ENCODE measurements at places on chromosomes 6 and 20.

GRCh38 chr6:135858931-135859330 is 7.4 kb downstream of the PDE7B start:
- DNase-seq = no peak

DNA sequence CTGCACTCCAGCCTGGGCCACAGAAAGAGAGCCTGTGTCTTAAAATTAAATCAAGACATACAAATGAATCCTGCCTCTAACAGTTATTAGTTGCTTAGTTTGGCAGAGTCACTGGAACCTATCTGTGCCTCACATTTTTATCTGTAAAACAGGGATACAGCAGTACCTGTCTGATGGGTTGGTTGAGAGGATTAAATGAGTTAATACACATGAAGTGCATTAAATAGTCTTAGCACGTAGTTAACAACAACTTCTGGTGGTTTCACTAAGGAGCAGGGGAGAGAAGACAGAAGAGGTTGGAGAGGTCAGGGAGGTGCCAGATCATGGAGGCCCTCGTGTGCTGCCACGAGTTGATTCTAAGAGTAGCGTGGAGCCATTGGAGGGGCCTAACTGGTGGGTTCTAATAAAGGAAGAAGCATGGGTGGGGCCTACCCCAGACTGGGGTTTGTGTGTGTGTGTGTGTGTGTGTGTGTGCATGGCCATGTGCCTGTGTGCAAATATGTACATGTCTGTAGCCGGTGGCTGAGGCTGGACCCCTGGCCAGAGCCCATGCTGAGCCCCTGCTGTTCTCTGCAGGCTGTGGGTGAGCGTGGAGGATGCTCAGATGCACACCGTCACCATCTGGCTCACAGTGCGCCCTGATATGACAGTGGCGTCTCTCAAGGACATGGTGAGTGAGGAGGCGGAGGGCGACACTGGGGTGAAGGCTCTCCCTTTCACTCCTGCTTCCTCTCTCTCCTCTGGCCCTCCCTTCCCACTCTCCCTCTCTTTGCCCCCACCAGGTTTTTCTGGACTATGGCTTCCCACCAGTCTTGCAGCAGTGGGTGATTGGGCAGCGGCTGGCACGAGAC is 9.1 kb downstream of the RBCK1 start:
- DNase-seq = no peak

- no peak for DNase-seq
Measured at GRCh38 chr6:51619042-51619799, 468.2 kb downstream of the PKHD1 start.

DNA sequence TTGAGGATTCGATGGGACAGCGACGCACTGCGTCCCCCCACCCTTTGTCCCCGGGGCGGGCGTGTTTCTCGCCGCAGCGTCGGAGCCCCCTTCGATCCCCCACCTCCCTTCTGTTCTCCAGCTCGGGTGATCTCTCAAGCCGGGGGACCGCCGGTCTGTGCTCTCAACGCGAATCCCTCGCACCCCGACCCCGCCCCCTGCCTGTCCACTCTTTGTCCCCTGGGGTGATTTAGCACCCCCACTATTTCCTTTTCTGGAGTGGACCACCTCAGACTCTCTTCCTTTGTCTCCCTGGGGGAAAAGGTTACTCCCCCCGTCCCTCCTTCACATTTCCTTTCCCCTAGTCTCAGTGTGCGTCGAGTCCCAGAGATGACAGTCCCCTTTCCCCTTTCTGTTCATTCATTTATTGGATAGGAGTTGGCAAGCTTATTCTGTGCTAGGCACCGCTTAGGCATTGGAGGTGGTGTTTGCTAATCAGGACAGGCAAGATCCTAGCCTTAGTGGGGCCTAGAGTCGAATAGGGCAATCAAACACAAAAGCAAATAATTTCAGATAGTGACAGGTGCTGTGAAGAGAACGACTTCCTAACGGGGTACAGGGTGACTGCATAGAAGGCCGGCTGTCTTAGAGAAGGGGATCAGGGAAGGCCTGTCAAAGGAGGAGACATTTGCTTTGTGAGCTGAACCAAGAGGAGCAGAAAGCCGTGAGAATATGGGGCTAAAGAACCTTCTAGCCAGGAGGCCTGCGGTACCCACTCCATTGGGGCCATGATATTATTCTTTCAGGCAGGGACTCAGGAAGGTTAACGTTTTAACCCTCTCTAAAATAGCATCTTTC is 741 bp downstream of the PTPN1 start:
- peak; percentile 27 for DNase-seq

GRCh38 chr6:170445487-170445886 is 107.6 kb downstream of the PSMB1 start:
- DNase-seq = no peak

Data from EL (cell line).